Fibroblast of skin of abdomen (primary cell): ENCODE measurements at places on chromosomes 13 and 19.

DNA sequence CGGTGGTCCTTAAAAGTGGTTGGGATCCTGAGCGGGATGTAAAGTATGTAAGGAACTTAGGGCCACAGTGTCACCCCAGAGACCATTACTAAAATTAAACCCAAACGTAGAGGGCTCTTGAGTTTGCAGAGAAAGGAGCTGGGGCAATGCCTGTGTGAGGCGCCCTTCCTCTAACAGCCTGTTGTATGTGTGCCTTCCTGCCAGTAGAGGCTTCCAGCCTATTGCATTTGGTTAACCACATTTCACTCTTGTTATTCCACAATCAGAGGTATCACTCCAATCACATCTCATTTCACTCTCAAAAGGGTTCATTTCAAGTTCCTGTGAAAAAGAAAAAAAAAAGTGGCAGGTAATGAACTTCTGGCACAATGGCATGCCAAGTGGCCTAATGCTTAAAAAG, 29.4 kb downstream of the DIAPH3 start:
- peak; percentile 24 for DNase-seq

DNA sequence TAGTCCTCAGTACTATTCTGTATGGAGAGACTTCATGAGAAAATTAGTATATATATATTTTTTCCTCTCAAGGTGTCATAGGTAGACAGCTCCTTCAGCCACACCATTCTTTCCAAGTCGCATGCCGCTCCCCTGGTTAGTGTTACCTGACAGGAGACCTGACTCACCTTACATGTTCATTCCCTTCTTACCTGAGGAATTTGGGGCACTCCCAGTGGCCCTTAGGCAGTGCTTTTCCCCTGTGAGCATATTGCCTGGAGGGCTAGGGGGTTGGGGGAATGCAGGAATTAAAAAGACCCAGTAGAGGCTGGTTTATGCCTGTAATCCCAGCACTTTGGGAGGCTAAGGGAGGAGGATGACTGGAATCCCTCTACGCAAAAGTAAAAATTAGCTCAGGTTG, 9.0 kb upstream of the ACTN4 start:
- no peak for DNase-seq

- DNase-seq: no peak
Observed at GRCh38 chr19:13526552-13526951, 20.3 kb upstream of the CACNA1A start.

- no peak for DNase-seq
Observed at GRCh38 chr19:12943437-12944044, 2.1 kb upstream of the RAD23A start.

- DNase-seq: no peak
Observed at GRCh38 chr19:498511-498891, 2.2 kb downstream of the MADCAM1 start.

GRCh38 chr13:19567820-19568534, 6.6 kb upstream of the TPTE2 start:
- DNase-seq: no peak

- DNase-seq: peak; percentile 75
Observed at GRCh38 chr13:51714663-51715168, 89.2 kb downstream of the DHRS12 start.

DNA sequence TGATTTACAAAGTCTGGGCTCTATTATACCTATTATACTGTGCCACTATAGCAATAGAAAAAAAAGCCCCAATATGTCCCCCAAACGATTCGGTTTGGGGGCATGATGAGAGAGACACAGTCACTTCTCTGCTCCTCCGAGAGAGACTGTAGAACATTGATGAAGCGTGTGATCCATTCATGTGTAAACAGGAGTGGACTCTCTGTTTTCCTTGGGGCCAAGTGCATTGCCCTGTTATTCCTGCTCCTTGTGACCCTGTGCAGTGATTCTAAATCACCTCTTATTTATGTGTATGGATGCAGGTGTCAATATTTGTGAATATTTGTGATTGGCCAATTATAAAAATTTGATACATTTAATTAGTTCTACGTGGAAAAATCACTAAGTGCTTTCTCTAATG, 17.0 kb downstream of the F10 start:
- no peak for DNase-seq

DNA sequence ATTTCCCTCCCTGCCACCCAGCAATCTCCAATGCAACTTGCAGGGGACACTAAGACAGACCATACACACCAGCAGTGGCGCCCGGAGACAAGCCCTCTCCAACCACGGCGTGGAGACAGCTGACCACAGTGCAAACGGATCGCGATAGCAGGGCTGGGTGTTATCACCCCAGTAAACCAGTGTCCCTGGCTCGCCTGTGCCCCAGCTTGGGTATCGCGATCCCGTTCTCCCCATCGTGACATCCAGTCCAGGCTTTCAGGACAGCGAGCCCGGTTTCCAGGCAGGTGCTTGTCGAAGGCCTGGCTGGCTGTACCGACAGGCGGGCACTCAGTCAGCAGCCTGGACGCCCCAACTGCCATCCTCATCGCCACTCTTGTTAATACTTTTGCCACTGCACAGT, 20.7 kb upstream of the NANOS2 start:
- DNase-seq: no peak

GRCh38 chr13:64457976-64458375, 2772.2 kb downstream of the PCDH9 start:
- peak; percentile 59 for DNase-seq

GRCh38 chr13:45833242-45833641, 18.3 kb downstream of the SIAH3 start:
- DNase-seq: no peak
